ENCODE measurements at places on chromosomes 2 and 18.
A peak's percentile ranks its signal among the peaks of the same experiment; 100 is the strongest.

DNA sequence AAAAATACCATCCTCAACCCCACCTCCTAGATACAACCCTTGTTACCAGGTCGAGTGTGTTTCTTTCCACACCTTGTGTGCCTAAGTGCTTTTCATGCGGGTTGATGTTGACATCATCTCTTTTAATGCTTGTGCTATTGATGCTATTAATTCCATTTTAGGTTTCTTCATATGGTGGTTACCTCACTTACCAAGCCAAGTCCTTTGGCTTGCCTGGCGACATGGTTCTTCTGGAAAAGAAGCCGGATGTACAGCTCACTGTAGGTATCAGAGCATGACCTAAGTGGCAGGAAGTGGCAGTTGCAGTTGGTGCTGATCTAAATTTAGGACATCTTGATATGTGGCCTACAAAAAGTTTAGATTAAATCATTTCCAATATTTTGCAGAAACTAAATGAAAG, 149.9 kb upstream of the TTC39C start:
- no peak for DNase-seq

DNA sequence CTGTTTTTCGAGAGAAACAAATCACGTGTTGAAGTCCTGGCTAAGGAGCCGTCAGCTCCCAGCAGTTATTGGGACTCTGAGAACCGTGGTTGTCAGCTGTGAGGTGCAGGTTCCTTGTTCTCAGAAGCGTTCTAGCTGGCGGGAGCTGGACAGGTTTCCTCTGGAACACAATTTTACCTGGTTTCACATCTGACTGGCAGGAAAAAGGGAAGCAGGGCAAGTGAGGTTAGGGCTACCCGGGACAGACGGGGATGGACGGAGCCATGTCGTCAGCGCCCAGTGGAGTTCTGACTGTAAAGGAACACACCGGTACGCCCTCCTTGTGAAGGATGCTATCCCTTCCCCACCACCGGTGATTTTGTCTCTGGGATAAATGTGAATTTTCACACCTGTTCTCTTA, 26.1 kb downstream of the ITGB1BP1 start:
- no peak for DNase-seq

DNA sequence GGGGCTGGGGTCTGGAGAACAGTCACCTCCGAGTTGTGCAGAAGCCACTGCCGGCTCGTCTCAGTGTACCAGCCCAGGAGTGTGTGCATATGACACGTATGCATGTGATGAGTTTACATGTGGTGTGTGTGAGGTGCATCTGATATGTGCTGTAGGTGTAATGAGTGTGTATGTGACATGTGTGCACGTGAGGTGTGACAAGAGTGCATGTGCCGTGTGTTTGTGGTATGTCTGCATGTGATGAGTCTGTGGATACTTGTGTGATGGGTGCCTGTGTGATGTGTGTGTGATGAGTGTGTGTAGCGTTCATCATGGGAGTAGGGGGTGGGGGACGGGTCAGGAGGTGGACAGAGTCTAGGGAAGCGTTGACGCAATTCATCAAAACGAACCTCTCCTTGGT, 12.8 kb downstream of the NTSR2 start:
- no peak for DNase-seq

- no peak for DNase-seq
These were observed 180.8 kb upstream of the MMADHC start for GRCh38 chr2:149768320-149768799.

GRCh38 chr2:121080013-121080772, 204.8 kb downstream of the TFCP2L1 start:
- peak; percentile 11 for DNase-seq

GRCh38 chr18:1361936-1362335, 457.3 kb downstream of the ADCYAP1 start:
- DNase-seq: no peak

DNA sequence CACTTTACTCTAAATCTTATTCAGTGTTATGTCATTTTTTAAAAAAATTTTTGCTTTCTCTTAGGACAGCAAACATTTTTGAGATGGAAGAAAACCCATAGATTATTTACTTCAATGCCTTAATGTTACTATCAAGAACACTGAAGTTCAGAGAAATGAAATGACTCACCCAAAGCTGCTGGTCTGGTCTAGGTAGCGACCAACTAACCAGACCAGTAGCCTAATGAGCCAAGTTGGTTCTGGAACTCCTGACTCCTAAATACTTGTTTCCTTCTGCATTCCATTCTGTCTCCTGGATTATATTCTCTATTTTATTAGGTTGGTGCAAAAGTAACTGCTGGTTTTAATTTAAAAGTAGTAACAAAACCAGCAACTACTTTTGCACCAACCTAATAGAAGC, 35.4 kb downstream of the SLC8A1 start:
- DNase-seq: no peak

GRCh38 chr2:29281086-29281915, 166.1 kb downstream of the CLIP4 start:
- no peak for DNase-seq

- no peak for DNase-seq
These were observed 18.5 kb downstream of the ITGA6 start for GRCh38 chr2:172445851-172446250.

Measured in activated T-cell treated with anti-CD3 and anti-CD28 coated beads for 24 hours (primary cell).